ENCODE measurements at places on chromosomes 1 and 21.

GRCh38 chr1:26112407-26112775, 767 bp downstream of the PDIK1L start:
- DNase-seq: no peak

GRCh38 chr1:1665815-1666251, 7.0 kb upstream of the CDK11B start:
- peak; percentile 56 for DNase-seq

- no peak for DNase-seq
Observed at GRCh38 chr1:183244466-183244865, 58.4 kb downstream of the LAMC2 start.

DNA sequence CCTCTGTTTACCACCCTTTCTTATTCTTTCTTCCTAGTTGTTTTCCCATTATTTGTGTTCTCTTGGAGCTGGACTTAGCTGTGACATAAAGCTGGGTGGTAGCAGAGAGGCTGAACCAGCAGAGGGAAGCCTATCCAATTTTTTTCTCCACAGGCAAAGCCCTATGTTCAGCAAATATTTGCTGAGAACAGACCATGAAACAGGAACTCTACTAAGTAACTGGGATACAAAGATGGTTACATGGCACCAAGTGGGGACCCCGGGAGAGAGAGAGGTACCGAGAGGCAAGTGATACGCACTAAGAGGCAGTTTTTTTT, 6.6 kb downstream of the CFAP141 start:
- no peak for DNase-seq

DNA sequence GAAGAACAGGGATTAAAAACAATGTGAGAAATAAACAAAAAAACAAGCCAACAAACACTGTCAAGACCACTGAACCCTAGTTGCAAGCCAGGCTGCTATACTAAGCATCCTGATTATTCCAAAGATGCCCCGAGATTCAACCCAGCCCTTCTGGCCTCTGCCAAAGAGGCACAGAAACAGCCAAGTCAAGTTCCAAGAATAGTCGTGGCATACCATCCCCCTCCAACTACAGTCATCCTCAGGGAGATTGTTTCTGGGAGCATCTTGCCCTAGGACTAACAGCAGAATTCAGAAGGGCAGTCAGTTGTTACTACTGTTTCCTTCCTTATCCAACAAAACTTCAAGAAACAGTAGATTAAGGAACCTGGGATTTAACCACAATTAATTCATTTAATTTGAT, 52.3 kb downstream of the ABL2 start:
- DNase-seq: no peak

- peak; percentile 14 for DNase-seq
Observed at GRCh38 chr1:153598309-153599172, 14.4 kb downstream of the S100A16 start.

DNA sequence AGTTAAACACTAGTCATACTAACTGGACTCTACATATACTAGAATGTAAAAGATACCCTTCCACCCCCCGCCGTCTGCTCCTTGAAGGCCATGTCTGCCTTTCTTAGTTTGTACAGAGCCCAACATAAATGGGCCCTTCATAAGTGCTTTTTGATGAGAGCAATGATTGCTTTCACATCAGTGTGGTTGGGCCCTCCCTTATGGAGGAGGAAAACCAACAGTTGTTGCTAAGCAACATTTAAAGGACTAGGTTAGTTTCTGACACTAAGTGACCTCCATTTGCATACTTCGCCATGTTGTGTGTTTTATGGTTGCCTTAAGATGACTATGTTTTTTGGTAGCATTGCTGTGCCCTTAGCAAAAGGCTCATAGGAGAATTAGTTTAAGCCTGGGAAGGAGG, 182.0 kb upstream of the SGIP1 start:
- no peak for DNase-seq

- DNase-seq: no peak
Observed at GRCh38 chr1:84225646-84226045, 75.9 kb upstream of the SAMD13 start.

DNA sequence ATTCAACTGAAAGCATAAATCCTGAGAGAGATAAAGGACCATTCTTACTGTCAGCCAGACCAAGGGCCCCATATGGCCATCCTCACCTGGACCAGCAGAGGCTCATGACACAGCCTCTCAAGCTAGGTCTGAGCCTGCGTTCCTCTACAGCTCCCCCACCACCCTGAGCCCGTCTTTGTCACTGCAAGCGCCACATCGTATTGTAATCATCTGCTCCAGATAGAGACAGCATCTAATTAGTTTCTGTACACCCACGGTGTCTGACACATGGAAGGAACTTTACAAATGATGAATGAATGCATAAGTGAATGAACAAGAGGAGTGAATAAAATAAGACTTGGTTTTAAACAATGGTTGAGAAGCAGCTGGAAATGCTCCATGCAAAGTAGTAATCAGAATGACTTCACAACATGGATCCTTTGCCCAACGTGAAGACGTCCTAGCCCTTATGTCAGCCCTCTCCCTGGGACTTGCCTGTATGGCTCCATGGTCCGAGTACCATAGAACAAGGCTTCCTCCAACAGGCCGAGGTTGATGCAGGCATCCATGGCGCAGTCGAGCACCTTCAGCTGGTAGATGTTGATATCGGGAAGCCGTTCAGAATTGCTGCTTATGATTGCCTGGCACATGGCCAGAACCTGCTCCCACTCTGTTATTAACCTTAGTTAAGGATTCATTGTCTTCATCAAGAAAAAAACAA, 648.9 kb downstream of the SMYD3 start:
- DNase-seq: no peak

- no peak for DNase-seq
Observed at GRCh38 chr1:83994111-83994510, 4.8 kb downstream of the TTLL7 start.

GRCh38 chr1:165884009-165884689, 56.7 kb downstream of the UCK2 start:
- DNase-seq: no peak

- no peak for DNase-seq
Observed at GRCh38 chr1:220356981-220357850, 85.0 kb upstream of the RAB3GAP2 start.

DNA sequence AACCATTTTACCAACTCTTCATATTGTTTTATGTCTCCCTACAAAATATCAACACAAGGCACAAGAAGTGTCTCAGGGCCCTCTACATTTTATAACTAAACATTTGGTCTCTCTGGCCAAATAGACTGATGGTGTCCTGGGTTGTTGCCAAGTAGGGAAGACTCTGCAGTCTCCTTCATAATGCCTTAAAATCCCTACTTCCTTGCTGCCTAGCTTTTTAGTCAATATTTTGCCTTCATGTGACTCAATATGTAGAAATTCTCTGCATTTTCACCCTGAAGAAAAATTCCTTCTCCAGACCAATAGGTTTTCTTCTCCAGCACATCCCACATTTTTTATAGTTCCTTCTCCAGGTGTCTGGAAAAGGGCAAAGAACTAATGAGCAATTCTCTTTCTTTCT, 72.6 kb upstream of the IPO9 start:
- no peak for DNase-seq

- no peak for DNase-seq
Observed at GRCh38 chr1:165753934-165754333, 14.7 kb downstream of the TMCO1 start.

DNA sequence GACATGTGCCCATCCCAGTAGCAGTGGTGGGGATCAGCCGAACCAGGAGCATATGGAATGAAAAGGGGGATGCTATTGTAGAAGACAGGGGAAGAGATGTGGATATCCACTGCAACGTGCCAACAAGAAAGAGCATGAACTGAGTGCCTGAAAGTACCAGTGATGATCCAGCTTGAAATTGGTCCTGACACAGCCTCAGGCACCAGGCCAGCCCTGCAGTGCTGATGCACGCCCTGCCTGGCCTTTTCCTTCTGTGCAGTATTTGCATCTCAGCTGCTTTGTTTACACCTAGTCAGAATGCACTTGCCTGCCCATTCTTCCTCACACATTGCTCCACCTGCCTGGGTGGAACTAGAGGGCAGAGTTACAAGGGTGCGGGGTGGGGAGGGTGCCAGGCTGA, 50.3 kb upstream of the ARTN start:
- DNase-seq: no peak

DNA sequence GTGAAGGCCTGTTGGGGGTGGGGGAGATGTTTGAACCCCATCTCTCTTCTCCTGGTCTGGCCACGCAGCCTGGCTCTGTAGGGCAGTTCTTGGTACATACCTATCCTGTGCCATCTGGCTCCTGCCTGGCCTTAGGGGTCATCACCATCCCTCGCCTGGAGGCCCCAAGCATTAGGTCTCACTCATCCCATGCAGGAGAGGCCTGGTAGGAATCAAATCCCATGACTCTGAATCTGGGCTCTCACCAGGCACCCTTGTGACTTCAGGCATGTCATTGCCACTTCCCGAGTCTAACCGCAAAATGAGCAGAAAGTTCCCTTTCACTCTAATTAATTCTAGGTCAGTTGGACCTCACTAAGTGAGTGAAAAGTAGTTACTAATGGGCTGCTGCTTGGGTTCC, 37.2 kb downstream of the ETNK2 start:
- no peak for DNase-seq

DNA sequence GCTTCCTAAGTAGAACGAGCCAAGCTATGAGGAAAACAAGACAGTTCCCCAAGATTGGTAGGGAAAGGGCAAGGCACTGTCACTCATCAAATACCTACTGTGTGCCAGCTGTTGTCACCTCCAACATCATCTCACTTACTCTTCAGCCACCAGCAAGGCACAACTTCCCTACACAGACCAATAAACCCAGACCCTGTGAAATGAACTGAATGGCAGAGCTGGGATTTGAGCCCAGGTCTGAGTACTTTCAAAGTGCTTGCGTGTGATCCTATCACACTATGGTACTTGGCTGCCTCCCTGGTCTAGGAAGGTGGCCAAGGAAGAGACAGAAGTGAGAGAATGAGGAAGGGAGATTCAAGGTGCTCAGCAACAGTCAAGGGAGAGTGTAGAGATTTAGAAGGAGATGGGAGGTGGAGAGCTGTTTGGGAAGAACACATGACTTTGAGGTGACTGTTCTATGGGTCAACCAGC, 16.7 kb upstream of the TRIM63 start:
- DNase-seq: no peak

DNA sequence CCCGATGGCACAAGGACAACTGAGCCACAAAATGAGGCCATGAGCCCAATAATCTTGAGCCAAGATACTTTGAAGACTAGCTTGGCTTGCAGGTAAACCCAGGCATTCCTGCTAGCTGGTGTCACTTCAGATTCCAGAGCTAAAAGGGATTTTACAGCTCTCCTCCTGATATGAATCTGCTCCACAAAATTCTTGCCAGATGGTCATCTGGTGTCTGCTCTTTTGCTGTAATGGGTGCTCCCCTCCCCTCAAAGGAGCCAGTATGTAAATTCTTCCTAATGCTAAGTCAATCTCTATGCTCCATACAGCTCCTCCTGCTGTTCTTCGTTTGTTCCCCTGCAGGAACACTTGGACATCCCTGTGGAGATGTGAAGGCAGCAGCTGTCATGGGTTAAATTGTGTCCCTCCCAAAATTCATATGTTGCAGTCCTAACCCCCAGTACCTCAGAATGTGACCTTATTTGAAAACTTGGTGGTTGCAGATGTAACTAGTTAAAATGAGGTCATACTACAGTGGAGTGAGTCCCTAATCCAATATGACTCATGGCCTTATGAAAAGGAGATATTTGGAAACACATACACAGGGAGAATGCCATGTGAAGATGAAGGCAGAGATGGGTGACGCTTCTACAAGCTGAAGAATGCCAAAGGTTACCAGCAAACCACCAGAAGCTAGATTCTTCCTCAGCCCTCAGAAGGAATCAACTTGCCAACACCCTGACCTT, 180.6 kb upstream of the PALMD start:
- DNase-seq: no peak

DNA sequence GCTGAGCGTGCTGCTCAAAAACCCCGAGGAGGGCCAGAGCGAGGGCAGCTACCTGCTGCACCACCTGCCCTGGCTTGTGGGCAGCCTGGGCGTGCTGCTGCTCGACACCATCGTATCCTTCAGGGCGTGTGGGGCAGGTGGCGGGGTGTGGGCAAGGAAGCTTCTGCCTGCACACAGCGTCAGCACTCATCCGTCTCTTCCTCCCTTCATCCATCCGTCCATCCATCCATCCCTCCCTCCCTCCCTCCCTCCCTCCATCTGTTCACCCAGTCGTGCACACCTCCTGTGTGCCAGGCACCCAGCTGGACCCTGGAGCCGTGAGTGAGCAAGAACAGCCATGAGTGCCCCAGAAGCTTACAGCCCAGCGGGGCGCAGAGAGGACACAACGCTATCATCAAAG, 15.2 kb downstream of the SLC66A1 start:
- no peak for DNase-seq

- no peak for DNase-seq
Observed at GRCh38 chr1:41364442-41365319, 3.4 kb downstream of the FOXO6 start.

DNA sequence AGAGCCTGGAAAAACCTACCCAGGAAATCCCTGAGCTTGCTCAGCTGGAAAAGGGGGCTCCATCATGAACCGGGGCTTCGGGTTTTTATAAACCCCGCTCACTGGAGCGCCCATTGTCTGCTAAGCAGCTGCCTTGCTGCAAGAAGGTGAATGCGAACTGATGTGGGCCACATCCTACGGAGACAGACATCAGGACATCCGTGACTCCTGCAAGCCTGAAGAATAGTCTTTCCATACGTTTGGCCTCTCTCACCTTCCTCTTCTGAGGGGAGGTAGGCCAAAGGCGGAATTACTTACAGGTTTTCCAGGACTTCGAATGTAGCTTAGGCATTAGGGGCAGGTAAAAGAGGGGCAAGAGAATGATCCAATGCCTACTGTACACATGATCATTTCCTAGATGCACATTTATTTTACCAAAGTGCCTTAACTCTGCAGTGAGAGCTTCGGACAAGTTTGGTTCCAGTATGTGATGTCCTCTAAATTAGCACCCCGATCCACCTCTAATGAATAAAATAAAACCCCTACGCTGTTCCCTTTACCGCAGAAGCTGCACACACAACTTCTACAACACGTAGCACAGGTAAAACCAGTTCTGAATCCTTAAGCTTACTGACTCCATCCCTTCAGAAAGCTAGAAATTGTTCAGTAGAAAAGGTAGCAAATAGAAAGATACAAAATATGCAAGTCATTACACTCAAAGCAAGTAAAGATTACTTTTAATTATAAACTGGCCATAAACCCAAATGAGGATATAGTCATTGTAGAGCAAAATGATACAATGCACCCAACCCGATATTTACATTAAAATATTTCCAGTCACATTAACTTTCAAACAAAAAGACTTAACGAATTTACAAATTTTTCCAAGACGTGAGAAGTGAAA, 866 bp upstream of the SORT1 start:
- DNase-seq: no peak

- no peak for DNase-seq
Observed at GRCh38 chr21:21481239-21481638, 483.0 kb downstream of the NCAM2 start.

GRCh38 chr1:33985656-33986055, 121.8 kb downstream of the HMGB4 start:
- DNase-seq: no peak

- DNase-seq: no peak
Observed at GRCh38 chr1:80540596-80540995, 1260.1 kb upstream of the ADGRL2 start.

Data from activated T-cell treated with anti-CD3 and anti-CD28 coated beads, Interleukin-2, amount 50 U/mL, for 72 hours (primary cell).